Endothelial cell of coronary artery (primary cell): ENCODE measurements at places on chromosomes 2 and 18. TPM values are rescaled to one million over a fixed set of nuclear protein-coding genes. Genes with fewer than 3 reads are reported as not detected.

Gene ANKRD30B
- not detected in 2 replicates for total RNA-seq

Gene MAPRE3
- 0.90 and 1.5 TPM in 2 replicates for total RNA-seq

Gene DNAJC5G
- not detected in 2 replicates for total RNA-seq

Gene LINC00305
- not detected in 2 replicates for total RNA-seq

Gene FOXI3
- not detected in 2 replicates for total RNA-seq

Gene G6PC2
- total RNA-seq = not detected in 2 replicates

Gene PAPOLG
- total RNA-seq = 9.1 and 10.8 TPM in 2 replicates

Gene POTEJ
- 0.09 TPM in 2 replicates for total RNA-seq

Gene CETN1
- total RNA-seq = not detected in 2 replicates

Gene PROKR1
- total RNA-seq = not detected in 2 replicates

Gene LANCL1
- total RNA-seq = 15.7 and 23.5 TPM in 2 replicates

Gene DSC1
- total RNA-seq = not detected in 2 replicates

Gene TBR1
- under 0.01 TPM in 2 replicates for total RNA-seq

Gene SERPINB13
- not detected in 2 replicates for total RNA-seq

Gene GAREM1
- total RNA-seq = 0.36 and 1.9 TPM in 2 replicates

Gene CFAP65
- under 0.01 TPM in 1 of 2 replicates, not detected in the other for total RNA-seq

Gene ASB18
- not detected in 2 replicates for total RNA-seq

Gene FAM124B
- total RNA-seq = 79.2 and 130 TPM in 2 replicates
